ENCODE measurements at places on chromosomes 4 and X.
A peak's percentile ranks its signal among the peaks of the same experiment; 100 is the strongest.

DNA sequence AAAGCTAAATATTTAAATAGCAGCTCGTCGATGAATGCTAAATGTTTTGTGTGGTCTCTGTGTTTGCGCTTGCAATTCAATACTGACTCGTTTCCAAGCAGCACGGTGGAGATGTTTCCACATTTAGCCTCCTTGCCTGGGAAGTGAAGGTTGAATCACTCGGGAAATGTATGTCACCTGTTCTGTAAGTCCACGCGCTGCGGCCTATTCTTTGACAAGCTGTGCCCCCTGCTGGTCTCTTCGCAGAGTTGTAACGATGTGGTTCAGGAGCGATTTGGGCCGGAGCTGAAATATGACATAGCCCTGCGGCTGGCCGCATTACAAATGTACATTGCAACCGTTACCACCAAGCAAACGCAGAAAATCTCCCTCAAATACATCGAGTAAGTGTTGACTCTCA, 89.6 kb upstream of the PRPS2 start:
- DNase-seq: peak; percentile 41

DNA sequence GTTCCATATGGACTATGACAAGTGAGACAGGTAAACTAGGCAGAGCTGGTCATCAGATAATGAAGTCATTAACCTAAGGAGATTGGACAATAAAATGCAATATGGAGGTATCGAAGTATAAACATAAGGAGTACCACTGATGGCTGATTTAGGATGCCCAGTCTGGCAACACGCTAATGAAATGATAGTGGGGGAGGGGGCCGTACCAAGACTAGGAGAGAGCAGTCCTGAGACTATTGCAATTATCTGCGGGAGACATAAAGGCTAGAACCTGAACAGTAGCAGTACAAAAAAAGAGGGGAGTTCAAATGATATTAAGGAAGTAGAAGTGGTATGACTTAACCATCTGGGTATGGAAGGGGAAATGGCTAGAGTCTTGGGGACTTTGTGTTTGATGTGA, 2.3 kb downstream of the F9 start:
- DNase-seq: no peak

- DNase-seq: no peak
Observed at GRCh38 chrX:70089604-70090297, 27.5 kb downstream of the OTUD6A start.

- DNase-seq: no peak
Observed at GRCh38 chr4:77438549-77438948, 167.1 kb upstream of the CXCL13 start.

GRCh38 chr4:127521463-127521862, 111.3 kb upstream of the INTU start:
- DNase-seq: no peak

GRCh38 chrX:11864171-11864570, 106.1 kb downstream of the MSL3 start:
- DNase-seq: no peak

- no peak for DNase-seq
Observed at GRCh38 chrX:51158231-51158630, 174.4 kb upstream of the NUDT10 start.

DNA sequence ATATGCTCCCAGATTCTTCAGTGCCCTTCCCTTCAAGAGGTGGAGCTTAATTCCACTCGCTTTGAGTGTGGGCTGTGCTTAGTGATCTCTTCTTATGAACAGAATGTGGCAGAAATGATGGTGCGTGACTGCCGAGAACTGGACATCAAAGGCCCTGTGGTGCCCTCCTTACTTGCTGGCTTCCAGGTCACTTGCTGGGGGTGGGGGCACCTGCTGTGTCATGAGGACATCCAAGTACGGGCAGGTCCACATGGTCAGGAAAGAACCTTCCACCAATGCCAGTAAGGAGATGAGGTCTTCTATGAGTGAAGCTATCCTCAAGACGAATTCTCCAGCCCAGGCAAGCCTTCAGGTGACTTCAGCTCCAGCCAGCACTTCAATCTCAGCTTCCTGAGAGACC, 95.8 kb downstream of the FAM53A start:
- DNase-seq: no peak

- no peak for DNase-seq
Observed at GRCh38 chrX:30906726-30907125, 17.7 kb upstream of the TAB3 start.

- no peak for DNase-seq
Observed at GRCh38 chr4:2261853-2262144, at the start of gene MXD4. TSS of gene MXD4 (minus strand) at chr4:2262109. CDS start at chr4:2261980, 129 bp downstream.

GRCh38 chr4:4606321-4606720, 64.5 kb upstream of the STX18 start:
- no peak for DNase-seq

DNA sequence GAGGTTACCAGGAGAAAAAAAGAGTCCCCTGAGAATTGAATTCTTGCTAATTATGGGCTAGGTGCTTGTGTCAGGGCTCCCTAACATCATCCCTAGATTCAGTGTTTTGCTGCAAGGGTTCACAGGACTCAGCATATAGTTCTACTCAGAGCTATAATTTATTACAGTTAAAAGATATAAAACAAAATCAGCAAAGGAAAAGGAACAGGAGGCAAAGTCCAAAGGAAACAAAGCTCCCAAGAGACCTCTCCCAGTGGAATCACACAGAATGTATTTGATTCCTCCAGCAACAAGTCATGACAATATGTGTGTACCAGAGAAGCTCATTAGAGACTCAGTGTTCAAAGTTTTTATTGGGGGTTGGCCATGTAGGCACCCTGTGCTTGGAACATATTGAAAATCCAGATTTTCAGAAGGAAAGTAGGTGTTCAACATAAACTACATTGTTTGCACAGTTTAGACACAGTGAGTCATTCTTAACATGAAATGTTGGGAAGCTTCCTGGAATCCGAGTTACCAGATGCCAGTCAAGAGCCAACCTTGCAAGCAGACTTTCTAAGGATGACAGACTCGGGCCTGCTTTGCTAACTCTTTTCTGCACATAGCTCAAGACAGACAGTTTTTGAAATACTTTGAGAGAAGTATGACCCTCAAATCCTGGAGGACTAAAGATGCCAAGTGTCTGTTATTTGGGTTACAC, 311.3 kb upstream of the EMCN start:
- no peak for DNase-seq

DNA sequence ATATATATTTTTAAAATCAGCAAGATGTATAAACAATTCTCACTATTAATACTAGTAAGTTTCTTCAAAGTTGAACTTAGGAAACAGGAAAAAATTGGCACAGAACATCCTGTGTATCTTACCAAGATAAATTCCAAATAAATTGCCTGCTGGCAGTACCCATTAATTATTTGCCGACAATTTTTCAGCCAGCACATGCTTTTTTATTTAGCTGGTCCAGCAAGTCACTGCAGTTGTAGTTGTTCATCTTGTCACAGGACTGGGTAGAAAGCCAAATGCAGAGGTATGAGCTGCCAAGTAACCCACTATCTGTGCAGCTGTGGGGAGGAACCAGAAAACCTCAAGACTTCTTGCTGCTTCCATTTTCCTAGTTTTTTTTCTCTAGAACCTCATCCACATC, 113.4 kb downstream of the PACRGL start:
- DNase-seq: no peak

- DNase-seq: no peak
Observed at GRCh38 chr4:7238300-7238960, 46.1 kb downstream of the SORCS2 start.

- no peak for DNase-seq
Observed at GRCh38 chr4:154608361-154609252, 3.8 kb downstream of the FGG start.

DNA sequence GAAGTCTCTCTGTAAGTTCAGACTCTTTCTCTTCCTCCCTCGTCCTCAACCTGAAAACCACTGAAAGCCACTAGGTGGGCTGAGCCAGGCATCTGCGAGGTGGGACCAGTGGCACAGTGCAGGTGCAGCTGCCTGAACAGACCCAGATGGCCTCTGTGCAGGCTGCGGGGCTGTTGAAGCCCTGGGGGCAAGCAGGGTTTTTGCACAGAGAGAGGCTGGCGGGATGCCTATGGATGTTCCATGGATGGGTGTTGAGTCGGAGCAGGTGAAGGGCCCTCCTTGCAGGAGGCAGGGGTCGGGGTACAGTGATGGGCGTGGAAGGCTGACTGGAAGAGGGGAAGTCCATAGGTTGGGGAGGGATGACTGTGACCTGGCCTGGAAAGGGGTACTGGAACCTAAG, 350.2 kb upstream of the FAT1 start:
- no peak for DNase-seq

DNA sequence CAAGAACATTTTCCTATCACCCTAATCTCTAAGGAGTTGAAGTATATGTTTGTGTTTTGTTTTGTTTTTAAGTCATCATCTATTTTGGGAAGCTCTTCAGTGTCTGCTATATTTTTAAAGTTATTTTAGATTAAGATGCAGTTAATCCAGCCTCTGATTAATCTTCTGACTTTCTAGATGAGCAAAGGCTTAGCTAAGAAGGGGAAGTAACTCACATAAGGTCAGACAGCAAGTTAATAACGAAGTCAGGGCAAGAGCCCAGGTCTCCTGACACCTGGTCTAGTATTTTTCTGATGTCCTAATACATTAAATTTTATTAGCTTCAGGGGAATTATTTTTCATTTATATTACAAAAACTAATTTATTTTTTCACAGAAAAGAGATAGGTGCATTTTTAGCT, 168.5 kb downstream of the SOWAHB start:
- no peak for DNase-seq

GRCh38 chrX:130028196-130028595, 45.8 kb downstream of the BCORL1 start:
- DNase-seq: peak; percentile 3

DNA sequence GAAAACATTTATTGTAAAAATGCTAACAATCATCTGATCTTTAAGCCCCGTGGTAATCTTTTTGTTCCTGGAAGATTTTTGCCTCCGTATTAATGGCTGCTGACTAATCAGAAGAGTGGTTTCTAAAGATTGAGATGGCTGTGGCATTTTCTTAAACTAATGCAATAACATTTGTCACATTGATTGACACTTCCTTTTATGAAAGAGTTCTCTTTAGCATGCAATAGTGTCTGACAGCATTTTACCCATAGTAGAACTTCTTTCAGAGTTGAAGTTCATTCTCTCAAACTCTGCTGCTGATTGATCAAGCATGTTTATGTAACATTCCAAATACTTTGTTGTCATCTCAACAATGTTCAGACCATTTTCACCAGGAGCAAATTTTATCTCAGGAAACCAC, 26.8 kb upstream of the UGT2B4 start:
- DNase-seq: no peak

GRCh38 chrX:77595848-77596247, 148.7 kb downstream of the FGF16 start:
- no peak for DNase-seq

- no peak for DNase-seq
Observed at GRCh38 chr4:78226279-78226678, 169.2 kb downstream of the FRAS1 start.

DNA sequence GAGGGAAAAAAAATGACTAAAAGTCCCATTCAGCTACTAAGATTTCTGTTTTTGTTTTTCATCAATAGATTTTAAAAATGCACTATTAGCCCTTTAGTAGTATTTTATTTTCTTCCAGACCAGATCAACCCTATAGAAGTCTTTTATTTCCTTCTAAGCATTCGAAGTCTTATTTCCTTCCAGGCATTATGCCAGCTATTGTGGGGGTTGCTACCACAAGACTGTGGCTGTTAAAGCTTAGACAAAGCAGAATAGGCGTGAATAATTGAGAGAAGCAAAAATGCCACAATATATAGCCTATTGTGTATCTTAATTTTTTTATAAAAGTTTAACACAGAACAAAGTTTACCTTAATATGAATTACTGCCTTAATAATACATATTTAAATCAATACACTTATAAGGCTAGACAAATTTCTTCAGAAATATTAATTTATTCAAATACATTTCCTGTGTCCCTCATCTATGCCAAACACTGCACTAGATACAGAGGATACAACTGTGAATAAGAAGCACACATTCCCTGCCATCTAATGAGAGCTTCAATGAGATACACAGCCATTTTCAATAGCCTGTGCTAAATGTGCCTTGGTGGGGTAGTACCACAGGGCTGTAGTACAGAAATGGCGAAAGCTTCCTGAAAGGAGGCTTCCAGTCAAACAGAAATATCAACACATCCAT, 33.1 kb downstream of the SLC10A7 start:
- DNase-seq: no peak

- DNase-seq: no peak
Observed at GRCh38 chr4:62771983-62772557, 1571.9 kb downstream of the ADGRL3 start.

DNA sequence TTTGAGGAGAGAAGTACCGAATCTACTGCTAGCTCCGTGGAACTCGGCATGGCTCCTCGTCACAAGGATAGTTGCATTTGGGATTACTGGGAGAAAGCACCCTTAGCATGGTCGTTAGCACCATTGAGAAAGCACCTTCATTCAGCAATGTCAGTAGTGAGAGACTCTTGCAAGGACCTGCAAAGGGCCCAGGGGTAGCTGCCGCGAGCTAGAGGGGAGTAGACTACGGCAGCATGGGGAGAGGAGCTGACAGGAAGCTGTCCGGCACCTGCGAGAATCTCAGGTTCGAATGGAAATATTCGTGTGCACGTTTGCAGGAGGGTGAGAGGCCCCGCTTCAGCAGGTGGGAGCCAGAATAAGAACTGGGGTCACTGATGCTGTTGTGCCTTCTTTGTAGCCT, 20.2 kb downstream of the TLR10 start:
- DNase-seq: no peak

DNA sequence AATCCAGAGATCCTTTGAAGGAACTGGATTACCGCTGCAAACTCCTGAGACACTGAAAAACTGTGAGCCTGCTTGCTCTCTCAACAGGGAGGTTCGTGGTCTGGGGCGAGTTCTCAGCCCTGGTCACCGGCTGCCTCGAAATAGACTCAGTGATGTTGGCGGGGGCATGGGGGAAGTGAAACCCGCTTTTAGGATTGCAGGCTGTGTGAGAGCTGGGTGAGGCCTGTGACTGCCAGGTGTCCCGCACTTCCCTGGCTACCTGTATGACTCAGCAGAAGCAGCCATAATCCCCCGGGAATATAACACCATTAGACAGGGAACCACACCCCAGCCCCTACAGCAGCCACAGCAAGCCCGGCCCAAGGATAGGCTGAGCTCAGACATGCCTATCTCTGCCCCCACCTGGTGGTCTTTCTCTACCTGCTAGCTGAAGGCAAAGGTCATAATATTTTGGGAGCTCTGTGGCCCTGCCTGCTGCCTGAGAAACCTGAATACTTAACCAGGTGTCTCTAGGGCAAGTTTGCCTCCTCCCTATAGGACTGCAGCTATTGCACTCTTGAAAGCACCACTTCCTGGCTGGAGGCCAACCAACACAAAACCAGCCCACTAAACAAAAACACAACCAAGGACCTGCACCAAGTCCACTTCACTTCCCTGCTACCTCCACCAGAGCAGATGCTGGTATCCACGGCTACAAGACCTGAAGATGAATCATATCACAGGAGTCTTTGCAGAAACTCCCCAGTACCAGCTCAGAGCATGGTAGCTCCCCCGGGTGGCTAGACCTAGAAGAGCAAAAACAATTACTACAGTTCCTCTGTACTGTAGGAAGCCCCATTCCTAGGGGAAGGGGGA, 202.0 kb downstream of the RRAGB start:
- DNase-seq: no peak

GRCh38 chr4:31598639-31599038, 878.5 kb downstream of the PCDH7 start:
- no peak for DNase-seq
